PC-3 (cell line): ENCODE measurements at places on chromosomes 16 and 17.

DNA sequence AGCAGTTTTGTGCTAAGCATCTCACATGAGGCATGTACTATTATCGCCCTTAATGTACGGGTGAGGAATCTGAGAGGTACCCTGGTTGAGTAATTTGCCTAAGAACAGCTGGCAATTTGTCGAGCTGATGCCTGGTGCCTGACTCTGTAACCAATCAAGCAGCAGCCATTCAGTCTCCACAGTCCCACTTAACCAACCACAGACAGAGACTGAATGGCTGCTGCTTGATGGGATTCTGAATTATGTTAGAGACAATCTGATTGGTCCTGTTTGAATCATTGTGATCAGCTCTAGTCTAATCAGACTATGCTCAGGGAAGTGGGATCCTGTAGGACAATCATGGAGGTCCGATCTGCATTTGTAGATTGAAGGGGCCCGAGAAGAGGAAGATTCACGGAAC, 447.0 kb downstream of the SHISA9 start:
- DNase-seq: no peak

DNA sequence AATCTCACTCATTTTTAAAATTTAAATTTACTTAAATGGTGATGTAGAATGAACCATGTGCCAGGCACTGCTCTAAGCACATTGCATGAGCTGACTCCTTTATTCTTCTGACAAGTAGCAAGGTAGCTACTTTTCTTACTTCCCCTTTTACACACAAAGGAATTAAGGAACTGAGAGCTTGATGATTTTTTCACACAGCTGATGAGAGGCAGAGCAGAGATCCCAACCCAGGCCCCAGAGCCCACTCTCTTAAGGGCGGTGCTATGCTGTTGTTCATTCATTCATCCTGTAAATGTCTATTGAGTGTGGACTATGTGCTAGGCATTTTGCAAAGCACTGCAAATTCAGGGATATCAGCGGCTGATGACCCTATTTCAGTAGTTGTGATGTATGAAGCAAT, 17.9 kb downstream of the SEC14L5 start:
- no peak for DNase-seq

DNA sequence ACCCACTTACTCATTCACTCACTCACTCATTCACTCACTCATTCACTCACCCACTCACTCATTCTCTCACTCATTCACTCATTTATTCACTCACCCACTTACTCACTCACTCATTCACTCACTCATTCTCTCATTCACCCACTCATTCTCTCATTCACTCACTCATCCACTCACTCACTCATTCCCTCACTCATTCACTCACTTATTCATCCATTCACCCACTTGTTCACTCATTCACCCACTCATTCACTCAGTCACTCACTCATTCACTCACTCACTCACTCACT, 7.6 kb upstream of the CPSF4L start:
- DNase-seq: no peak

- no peak for DNase-seq
These were observed 72.0 kb downstream of the KANSL1 start for GRCh38 chr17:46121165-46121764.

GRCh38 chr17:78401246-78401645, 22.8 kb downstream of the PGS1 start:
- no peak for DNase-seq

DNA sequence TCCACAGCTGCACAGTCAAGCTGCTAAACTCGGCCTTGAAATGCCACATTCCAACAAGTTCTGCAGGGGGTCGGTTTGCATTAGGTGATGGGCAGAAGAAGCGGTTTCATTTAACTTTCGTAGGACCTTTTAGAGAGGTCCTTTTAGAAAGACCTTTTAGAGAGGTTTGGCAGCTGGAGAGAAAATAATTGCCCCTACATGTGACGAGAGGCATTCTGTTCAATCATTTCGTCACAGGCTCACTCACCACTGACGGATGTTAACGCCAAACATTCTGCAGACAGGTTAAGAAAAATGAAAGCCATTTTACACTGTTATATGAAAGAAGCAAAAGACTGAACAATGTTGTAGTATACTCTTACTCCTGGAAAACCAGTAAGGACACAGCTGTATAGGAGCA, 76.5 kb upstream of the ZNF423 start:
- DNase-seq: no peak

- DNase-seq: no peak
These were observed 198.4 kb downstream of the CYB561 start for GRCh38 chr17:63247706-63248105.

- DNase-seq: no peak
These were observed 206.5 kb upstream of the IRX3 start for GRCh38 chr16:54493061-54493460.

DNA sequence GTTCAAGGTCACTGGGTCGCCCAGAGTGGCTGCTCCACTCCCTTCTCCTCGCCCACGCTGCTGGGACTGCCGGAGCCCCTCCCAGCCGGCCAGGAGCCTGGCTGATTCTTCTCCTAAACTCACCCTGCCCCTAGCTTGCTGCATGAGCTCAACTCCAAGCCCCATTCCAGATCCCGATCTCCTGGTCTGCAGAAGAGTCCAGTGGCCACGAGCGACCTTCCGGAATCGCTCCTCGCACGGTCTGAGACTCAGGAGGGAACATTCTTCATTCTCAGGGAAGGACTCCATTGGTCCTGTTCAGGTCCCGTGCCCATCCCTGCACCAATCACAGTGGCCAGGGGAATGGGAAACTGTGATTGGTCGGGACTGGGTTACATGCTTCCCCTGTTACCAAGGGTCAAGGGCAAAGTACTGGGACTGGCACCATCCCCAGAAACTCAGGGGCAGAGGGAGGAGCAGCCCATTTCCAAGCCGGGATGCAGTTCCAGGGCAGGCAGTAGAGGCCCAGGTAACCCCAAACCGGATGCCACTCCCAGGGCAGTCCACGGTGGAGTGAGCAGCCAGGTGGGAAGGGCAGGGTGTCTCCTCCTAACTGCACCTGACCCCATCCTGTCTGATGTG, 24.5 kb upstream of the CIBAR2 start:
- DNase-seq: no peak

- DNase-seq: no peak
These were observed 5.4 kb upstream of the GJD3 start for GRCh38 chr17:40369923-40370322.

GRCh38 chr17:65751263-65751662, 189.8 kb upstream of the AXIN2 start:
- DNase-seq: no peak

DNA sequence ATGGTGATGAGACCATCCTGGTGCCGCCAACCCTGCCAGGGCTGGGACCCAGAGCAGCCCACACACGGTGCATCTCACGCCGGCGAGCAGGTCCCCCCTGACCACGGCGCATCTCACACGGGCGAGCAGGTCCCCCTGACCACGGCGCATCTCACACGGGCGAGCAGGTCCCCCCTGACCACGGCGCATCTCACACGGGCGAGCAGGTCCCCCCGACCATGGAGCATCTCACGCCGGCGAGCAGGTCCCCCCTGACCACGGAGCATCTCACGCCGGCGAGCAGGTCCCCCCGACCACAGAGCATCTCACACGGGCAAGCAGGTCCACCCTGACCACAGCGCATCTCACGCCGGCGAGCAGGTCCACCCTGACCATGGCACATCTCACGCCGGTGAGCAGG, 59.2 kb downstream of the MRM3 start:
- no peak for DNase-seq

GRCh38 chr17:28807925-28808634, 34.5 kb downstream of the FAM222B start:
- DNase-seq: peak; percentile 74

GRCh38 chr16:86252596-86252995, 257.7 kb upstream of the FOXF1 start:
- DNase-seq: no peak

DNA sequence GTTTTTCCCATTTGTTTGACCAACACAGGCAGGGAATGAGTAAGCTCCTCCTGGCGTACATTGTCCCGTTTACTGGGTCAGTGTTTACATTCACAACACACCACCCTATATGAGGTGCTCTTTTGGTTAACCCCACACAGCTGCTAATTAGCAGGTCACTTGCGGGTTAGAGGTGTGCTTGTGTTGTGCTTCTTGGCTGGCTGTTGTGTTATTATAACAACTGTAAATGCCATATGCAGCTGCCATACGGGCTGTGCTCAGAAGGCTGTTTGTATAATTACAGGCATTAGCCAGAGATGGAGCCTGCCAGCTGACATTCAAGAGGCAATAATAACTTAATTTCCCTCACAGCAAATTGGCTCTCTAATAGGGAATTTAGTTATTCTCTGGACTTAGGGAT, 205.1 kb upstream of the ELAC2 start:
- DNase-seq: no peak

- no peak for DNase-seq
These were observed 27.4 kb downstream of the RAB11FIP4 start for GRCh38 chr17:31418773-31419350.

DNA sequence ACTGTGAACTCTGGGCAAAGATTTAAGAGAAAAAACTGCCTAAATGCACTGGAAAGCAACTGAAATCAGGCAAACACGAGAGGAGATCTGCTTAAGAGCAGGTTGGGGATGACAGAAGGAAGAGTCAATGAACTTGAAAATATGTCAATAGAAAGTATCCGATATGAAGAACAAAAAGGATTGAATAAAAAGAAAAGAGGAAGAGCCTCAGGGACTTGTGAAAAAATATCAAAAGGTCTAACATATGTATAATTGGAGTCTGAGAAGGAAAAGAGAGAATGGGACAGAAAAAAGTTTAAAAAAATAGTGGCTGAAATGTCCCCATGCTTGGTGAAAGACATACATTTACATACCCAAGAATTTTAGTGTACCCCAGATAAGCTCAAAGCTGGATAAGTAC, 195.5 kb downstream of the COPRS start:
- DNase-seq: no peak

GRCh38 chr17:50043290-50044148, 12.4 kb upstream of the ITGA3 start:
- DNase-seq: peak; percentile 86

DNA sequence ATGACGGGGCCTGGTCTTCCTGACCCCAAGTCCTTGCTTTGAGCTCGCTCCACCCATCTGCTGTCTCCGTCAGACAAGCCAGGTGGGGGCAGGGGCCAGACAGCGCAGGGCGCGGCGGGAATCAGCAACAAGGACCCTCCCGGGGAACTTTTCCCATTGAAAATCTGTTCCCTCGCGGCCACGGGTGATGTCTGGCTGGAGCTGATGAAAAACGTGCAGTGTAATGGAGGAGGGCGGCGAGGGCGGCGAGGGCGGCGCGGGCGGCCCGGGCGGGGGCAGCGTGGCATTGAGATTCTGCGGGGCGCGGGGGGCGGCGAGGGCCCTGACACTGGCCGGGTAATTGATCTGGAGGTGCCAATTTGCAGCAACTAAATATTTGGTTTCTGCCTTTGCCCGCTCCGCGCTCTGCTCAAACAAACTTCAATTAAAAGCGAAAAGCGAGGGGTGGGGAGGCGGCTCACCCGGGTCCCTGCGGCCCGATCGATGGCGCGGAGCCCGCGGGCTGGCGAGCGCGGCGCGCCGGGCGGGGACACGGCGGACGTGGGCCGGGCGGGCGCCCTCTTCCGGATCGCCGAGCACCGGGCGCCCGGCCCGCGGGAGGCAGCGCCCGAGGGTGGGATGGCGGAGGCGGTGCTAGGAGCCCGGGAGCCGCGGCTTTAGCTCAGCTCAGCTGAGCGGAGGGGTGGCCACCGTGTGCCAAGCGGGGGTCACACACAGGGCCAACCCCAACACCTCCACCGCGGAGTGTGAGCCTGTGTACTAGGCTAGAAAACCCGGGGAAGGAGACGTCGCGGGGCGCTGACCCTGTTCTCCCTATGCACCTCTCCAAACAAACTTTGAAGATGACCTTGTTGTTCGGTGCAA, 32.4 kb downstream of the DCAKD start:
- DNase-seq: peak; percentile 75

DNA sequence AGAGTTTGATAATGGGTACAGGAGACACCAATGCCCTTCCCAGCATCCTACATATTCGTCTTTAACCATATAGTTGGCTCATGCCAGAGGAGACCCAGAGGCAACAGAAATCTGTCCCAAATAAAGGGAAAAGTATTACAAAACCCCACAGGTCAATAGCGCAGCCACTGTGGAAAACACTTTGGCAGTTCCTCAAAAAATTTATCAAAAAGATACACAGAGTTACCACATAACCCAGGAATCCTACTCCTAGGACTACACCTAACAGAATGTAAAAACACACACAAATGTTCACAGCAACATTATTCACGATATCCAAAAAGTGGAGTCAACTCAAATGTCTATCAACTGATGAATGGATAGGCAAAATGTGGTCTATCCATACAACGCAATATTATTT, 135.8 kb downstream of the CEP112 start:
- DNase-seq: no peak

DNA sequence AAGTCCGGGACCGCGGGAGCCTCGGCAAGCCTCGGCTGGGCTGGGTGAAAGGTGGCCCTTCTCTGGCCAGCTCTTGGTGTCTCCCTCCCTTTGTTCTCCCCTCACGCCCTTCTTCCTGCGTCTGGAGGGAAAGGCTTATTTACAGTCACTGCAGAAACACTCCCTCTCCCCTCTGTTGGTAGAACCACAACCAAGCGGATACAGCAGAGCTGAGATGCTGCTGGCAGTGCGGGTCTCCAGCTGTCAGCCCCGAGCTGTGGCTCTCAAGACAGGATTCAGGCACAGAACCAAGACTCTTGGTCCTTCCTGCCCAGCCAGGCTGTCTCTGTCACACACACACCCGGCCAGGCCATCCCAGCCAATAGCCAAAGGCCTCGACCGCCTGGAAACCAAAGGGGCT, 133.3 kb downstream of the ENGASE start:
- no peak for DNase-seq

DNA sequence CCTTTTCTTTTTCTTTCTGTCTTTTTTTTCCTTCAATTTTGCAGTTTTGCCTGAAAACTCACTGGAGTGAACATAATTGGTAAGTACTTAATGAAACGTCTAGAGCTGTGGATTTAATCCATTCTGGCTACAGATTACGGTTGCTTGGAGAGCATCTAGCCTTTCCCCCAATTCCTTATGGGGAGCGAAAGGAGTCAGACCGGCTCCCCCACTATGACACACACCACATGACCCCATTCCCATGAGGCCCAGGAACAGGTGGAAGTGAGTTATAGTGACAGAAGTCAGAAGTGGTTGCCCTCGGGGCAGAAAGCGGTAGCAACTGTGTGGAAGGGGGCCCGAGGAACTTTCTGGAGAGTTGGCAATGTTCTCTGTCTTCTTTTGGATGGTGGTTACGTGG, 41.2 kb downstream of the EMP2 start:
- DNase-seq: peak; percentile 84

GRCh38 chr17:27848931-27849330, 44.2 kb downstream of the LYRM9 start:
- no peak for DNase-seq

DNA sequence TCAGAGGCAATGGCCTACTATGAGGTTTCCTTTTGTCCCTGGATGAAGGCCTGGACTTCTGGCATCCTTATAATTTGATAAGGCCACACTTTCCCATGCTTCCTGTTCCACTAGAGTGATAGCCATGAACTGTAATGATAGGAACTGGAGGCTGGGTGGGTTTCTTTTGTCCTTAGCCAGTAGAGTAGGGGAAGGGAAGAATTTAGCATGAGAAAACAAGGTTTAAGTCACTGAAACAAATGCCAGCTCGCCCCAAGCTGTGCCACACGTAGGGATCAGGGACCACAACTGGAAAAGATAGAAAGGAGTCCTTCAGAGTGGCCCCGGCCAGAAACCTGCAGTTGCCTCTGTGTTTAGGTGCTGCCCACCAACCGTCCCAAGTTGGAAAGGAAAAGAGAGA, 80.9 kb upstream of the C17orf78 start:
- no peak for DNase-seq

GRCh38 chr17:46212634-46213435, 19.6 kb upstream of the KANSL1 start:
- peak; percentile 77 for DNase-seq
